ENCODE measurements at places on chromosomes 11 and 22.

DNA sequence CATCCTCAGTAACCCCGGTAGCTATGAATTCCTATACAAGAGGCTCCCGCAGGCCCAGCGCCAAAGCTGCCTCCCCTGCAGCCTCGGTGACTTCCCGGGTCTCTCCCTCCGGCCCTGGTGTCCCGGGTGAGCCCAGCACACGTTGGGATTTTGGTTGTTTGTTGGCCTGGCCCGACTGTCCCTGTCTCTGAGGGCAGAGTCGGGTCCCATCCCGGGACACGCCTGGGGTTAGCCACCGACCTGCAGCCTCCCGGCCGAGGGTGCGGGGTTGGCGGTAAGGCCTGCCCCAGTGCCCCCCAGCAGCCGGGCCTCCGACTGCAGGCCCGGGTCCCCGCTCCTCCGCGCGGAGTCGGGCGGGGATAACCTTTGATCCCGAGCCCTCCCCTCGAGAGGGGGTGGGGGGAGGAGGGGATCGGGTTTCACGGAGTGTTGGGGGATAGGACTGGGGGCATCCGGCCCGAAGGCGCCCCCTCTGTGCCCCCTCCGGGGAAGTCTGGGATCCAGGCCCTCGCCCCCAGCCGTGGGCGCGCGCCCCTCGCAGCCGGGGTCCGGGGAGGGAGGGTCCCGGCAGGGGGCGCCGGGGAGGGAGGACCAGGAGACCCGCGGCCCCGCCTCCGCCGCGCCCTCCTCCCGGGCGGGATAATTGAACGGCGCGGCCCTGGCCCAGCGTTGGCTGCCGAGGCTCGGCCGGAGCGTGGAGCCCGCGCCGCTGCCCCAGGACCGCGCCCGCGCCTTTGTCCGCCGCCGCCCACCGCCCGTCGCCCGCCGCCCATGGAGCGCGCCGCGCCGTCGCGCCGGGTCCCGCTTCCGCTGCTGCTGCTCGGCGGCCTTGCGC, at the start of gene FBLN1:
FBLN1 (plus strand) TSS at position 669 of the 835 bp plus-strand sequence; CDS start at position 772, 103 bp downstream.
- DNase-seq = no peak

DNA sequence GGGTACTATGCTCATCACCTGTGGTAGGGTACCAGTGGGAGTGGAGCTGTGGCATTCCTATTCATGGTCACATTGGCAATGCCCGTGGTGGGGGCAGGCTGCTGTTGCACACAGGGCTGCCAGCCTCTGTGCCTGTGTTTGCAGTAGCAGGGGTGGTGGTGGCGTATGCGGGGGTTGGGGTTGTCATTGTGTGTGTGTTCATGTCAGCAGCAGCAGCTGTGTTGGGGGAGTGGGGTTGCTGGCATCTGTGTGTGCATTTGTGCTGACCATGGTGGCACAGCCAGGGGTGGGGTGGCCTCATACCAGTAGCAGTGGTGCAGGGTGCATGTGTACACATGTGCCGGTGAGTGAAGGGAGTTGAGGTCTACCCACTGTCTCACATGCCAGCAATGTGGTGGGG, 34.4 kb downstream of the TMEM225 start:
- DNase-seq = no peak

- no peak for DNase-seq
Observed at GRCh38 chr22:30247561-30247960, 1.0 kb upstream of the LIF start.

DNA sequence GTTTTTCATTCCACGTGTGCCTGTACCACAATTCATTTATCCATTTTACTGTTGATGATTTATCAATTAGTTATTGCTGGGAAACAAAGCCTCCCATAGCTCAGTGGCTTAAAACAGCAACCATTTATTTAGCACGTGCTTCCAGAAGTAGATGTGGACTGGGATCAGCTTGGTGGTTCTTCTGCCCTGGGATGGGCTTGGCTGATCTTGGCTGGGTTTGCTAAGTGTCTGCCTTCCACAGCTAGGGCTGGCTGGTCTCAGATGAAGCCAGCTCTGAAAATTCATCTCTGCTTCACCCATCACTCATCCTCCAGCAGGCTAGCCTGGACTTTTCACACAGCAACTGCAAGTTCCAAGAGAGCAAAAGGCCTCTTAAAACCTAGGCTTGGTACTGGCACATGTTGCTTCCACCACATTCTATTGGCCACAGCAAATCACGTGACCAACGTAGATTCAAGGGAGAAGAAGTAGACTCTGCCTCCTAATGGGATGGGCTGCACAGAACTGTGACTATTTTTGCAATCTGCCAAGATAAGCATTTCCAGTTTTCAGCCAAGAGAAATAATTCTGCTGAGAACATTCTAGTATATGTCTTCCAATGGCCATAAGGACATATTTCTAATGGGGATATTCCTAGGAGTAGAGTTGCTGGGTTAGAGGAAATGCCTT, 124.9 kb downstream of the MN1 start:
- no peak for DNase-seq

GRCh38 chr11:20064961-20065405, 95.3 kb downstream of the DBX1 start:
- DNase-seq = no peak

DNA sequence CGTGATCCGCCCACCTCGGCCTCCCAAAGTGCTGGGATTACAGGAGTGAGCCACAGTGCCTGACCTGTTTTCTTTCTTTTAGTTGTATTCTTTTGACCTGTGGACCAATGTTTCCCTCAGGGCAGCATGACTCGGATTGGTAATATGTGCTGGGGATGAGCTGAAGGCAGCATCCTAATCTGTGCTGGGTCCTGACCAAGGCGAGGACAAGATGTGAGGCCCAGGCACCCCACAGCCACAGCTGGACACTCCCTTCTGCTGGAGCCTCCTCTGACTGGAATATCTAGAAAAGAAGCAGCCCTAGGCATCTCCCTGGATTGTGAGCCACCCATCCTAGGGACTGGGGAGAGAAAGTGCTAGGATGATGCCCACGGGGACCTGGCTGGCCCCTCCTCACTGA, 105.4 kb downstream of the PDE2A start:
- no peak for DNase-seq

DNA sequence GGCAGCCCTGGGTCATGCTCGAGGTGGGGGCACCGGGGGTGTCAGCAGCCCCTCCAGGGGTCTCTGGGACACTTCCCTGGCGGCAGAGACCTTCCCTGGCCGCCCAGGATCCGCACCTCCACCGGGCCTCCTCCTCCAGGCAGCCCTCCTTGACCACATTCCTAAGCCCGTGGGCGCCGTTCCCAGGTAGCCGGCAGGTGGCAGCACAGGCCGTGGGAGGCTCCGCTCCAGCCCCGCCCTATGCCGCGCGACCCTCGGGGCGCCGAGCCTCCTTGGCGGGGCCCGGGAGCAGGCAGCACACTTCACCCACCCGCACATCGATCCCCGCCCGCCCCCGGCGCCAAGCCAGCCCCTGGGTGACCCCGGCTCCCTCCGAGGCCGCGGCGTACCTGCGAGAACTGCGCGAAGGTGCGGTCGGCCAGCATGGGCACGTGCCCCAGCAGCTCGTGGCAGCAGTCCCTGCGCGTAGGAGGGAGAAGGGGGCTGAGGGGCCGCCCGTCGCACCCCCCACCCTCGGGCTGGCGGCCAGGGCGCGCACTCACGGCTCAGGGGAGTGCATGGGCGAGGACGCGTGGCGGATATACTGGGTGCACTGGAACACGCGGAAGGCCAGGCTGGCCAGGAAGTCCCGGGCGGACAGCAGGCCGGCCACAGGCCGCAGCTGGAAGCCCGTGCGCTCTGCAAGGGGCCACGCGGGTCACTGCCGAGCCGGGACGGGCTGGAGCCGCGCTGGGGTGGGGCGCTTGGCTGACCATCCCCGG, 5.3 kb upstream of the INS start:
- no peak for DNase-seq

DNA sequence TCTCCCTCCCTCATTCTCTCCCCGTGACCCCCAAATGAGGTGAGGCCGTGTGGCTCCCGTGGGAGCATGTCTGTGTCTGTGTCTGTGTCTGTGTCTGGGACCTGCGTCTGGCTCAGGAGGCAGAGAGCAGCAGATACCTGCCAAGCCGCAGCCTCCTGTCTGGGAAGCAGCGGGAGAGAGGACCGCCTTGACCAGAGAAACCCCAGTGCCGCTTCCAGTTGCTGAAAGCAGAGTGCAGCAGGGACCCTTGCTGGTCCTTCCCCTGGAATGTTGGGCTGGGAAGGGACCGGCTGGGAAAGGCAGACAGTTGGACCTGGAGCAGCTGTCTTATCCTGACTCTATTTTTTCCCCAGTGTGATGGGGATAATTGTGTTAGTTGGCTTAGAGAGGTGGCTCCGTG, 525 bp downstream of the CSDC2 start:
- no peak for DNase-seq
